ENCODE measurements at places on chromosomes 11 and 22.

GRCh38 chr11:131672191-131672590 lies 301.8 kb downstream of the NTM start:
- DNase-seq = no peak

GRCh38 chr11:94728541-94728940 lies 39.6 kb upstream of the AMOTL1 start:
- DNase-seq = no peak

DNA sequence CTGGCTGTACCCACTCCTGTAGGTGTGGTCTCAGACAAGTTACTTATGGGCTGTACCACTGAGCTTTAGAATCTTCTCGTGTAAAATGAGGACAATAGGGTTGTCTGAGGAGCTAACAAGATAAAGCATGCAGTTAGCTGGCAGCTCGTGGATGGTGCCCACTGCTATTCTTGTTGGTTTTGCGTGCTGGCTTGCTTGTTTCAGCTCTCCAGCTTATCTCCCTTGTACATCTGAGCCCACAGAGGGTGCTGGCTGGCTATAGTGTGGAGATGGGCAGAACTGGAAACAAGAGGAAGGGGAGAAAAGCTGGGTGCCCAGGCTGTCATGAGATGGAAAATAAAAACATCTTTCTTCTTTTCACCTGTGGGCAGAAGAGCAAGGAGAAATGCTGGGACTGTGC lies 46.5 kb upstream of the GALNT18 start:
- DNase-seq = no peak

DNA sequence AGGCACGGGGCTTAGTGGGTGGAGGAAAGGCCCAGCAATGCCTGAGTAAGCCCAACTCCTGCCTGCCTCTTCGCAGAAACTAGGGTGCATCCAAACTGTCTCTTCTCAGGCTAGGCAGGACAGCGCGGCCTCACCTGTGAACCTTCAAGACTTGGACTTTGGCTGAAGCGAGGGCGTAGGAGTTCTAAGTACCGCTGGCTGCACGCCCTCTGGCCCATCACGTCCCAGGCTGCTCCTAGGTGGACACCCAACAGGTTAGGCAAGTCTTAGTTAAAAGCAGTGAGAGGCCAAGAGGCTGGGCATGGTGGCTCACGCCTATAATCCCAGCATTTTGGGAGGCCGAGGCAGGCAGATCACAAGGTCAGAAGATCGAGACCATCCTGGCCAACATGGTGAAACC lies 1.8 kb upstream of the DDB2 start:
- no peak for DNase-seq

DNA sequence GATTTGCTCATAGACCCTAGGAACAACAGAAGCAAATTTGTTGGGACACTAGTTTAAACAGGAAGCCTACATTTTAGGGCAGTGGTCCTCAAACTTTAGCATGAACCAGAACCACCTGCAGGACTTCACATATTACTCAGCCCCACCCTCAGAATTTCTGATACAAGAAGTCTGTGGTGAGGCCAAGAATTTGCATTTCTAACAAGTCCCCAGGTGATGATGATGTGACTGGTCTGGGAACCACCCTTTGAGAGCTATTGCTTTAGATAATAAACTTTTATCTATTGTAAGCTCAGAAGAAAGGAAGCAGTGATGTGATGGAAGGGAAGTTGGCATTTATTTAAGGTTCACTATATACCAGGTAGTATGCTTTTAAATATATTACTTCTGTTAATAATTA lies 194.0 kb downstream of the FAM181B start:
- DNase-seq = no peak

Data from CD4-positive, alpha-beta T cell treated with Interleukin-10 for 1 hour (primary cell).